ENCODE measurements at places on chromosomes 2 and 18.

DNA sequence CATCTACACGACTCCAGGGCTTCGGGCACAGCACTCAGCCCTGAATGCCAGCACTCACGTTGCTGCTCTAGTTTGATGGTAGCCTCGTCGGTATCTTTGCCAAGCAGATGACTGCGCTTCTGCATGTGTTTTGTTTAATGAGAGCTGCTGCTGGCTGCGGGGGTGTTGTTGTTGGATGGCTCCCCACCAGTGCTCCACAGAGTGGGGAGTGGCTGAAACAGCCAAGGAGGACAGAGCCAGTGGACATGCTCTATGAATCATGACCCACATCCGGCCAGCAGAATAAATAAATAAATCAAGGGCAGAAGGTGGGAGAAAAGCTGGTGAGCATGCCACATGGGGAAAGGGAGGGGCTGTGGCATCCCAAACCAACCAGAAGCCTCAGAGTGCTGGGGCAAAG is 131.2 kb upstream of the SOX11 start:
- DNase-seq, result no peak

DNA sequence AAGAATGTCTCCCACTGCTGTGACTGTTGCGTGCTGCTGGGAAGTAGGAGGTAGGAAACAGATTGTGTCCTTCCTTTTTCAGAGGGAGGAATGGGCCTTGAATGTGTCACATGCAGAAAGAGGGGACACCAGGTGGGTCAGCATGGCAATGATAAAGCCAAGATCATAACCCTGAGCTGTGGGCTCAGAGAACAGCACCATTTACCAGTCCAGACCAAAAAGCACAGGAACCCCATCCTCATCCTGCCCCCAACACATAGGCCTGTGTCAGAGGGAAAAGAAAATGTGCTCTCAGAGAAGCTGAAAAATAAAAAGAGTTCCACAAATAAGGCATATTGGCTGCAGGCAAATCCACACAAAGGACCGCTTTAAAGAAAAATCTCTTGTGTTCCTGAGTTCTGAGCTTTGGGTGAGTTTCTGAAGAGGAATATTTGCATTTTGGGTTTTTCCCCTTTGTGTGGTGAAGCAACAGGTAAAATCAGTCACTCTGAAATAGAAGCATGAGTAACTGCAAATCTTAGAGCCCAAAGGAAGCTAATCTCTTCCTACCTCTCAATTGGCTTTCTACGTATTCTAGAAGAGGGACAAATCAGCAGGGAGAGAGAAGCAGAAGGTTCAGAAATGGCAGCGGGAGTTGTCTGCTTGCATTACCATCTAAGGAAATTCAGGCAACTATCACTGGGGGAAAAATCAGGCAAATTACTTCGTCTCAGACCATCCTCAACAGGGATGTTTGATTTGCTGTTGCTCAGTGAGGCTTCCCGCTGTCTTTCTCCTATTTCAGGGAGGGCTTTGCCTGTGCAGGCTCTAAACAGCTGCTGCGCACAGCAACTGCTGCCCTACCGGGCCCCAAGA is 106.8 kb downstream of the BCL11A start:
- no peak for DNase-seq

- peak; percentile 13 for DNase-seq
These were observed 3.7 kb downstream of the ZFP36L2 start for GRCh38 chr2:43222475-43223309.

- DNase-seq, result no peak
These were observed 158.0 kb upstream of the KLHL14 start for GRCh38 chr18:32930695-32931301.

DNA sequence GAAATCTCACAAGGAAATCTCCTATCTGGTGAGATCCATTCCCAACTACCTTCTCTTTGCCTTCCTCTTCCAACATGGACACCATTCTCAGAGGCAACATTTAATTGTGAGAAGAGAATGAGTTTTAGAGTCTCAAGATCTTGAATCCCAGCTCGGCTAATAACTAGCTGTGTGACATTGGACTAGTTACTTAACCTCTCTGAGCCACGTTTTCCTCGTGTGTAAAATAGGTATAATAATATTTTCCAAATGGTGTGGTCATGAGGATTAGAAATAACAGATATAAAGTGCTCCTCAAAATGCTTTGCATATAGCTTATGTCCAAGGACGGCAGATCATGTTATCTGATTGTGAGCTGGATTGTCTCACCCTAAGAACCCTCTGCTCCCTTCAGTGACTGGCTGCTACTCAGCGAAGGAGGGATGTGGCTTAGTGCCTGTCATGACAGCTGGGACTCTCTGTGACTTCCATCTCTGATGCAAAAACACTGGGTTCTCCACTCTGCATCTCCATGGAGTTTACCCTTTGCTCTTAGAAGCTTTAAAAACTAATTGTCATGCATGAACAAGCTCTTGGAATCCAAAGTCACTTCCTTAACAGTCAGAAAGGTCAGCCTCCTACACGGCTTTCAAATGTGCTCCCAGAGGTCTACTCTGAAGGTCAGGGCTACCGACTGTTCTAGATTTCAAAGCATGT is 38.4 kb upstream of the MRPL19 start:
- no peak for DNase-seq

DNA sequence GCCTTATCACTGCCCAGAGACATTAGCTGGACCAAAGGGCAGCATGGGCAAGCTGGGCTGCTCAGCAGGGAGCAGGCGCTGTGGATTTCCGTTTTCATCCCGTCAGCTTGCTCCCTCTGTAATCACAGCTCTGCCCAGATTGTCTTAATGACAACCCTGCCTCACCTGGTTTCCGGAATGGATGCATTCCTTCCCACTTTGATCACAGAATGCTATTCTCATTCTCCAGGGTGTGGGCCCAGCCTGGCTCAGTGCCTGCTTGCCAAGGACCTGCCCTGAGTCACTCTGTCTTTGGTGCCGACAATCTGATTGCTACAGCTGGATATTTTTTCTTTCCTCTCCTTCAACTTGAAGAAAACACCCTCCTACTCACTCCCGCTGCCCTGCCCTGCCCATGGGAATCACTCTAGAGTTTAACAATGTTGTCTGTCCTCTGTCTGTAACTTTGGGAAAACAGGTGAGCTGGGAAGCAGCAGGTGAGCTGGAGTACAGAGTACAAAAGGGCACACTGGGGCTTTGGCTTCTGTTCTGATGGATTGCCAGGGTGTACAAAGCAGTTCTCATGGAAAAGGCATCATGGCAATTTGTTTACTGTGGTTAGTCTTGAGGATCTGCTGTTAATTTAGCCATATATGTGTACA is 27.2 kb upstream of the FAM136A start:
- no peak for DNase-seq

GRCh38 chr2:50535971-50536759 is 495.8 kb downstream of the NRXN1 start:
- no peak for DNase-seq

DNA sequence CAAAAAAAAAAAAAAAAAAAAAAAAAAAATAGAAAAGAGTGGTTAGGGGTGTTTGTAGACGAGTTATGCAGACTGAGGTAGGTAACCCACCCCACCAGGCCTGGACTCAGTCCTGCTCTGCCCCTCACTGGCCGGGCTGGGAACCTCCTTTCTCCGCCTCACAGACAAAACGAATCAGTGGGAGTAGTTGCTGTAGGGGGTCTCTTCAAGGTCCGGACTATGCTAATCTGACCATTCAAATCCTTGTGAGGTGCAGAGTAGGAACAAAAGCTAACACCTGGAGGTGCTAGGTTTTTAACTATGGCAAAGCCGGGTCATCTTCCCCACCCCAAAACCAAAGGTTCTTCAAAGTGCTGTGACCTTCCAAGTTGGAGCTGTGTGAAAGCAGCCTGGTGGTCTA is 223.7 kb downstream of the SLC4A3 start:
- DNase-seq, result no peak

DNA sequence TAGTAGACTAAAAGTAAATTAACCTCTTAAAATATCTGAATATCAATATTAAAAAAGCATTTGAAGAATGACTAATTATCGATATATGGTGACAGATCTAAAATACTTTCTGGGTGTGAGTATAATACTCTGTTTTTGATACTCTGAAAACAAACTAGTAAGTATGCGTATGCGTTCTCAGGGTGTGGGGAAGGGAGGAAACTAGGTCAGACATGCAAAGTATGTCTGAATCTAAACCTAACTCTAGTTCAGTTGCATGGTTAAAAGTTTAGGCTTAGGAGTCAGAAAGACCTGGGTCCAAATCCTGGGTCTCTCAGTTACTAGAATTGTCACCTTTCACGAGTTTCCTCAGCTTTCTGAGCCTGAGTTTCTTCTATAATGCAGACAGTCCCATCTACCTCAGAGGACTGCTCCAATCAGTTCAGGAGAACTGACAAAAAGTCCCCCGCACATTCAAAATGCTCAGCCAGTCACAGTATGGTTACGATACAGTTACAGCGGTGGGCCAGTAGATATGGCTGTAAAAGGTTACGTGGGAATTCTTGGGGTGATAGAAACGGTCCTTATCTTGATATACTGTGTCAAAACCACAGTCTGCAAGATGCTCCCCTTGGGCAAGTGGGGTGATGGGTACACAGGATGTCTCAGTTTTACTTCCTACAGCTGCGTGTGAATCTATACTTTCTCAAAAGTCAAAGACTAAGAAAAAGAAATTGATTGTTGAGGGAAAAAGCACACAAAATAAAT is 29.2 kb downstream of the UNC50 start:
- peak; percentile 59 for DNase-seq

DNA sequence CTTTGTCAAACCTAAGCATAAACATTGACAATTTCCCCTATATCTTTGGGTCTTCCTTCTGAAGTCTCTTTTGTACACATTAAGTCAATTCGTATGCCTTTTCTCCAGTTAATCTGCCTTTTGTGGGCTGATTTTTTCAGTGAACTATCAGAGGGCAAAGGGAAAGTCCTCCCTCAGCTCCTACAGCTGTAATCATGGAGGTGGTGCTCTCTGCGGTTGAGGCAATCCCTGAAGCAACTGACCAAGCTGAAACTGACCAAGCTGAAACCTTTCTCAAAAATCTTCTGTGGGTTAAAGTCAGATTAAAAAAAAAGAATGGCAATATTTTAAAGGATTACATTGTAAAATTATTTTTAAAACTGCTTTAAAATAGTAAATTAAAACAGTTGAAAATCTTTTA is 105.8 kb upstream of the DNAJC10 start:
- DNase-seq, result no peak

DNA sequence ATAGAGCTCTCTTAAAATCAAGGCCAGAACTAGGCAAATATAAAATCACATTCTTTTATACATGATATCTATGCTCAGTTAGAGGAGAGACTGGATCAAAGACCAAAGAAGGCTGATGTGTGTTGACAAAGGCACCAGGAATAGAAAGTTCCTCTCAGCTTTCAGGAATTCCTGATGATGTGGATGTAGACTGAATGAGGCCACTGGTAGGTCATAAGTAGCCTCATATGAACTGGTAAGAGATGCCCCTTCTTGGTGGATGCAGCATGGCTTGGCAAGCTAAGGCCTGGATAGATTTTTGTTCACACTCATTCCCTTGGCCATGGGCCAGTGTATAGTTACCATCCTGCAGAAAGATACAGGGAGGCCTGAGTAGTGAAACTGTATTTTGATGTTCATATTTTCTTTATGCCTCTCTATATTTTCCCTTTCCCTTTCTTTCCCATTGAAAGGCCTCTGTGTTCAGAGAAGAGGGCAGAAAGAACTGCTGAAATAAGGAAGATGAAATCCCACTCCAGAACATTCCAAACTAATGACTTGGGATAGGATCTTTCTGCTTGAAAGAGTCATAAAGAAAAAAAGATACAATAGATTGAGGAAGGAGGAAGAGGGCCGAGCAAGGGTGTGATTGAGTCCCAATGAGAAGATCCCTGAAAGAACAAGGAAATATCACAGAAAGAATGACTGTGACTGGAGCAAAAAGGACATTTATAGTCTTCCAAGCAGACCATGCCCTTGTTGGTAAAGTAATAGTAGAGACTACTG is 2182.7 kb upstream of the PIK3C3 start:
- DNase-seq, result no peak

DNA sequence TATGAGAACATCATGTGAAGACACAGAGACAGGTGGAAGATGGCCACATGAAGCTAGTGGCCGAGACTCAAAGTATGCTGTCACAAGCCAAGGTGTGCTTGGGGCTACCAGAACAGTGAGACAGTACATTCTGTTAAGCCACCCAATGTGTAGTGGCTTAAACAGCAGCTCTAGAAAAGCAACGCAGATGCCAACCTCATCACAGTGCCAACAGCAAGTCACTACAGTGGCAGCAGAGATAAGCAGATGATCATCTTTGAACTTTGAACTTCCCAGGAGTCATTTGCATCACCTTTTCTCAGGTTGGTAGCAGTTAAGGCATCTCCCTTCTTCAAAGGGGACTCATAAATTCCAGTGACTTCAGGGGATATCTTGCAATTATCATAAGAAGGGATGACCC is 394.4 kb downstream of the LRP1B start:
- no peak for DNase-seq

GRCh38 chr2:59032499-59032898 is 791.4 kb upstream of the FANCL start:
- no peak for DNase-seq

- no peak for DNase-seq
These were observed 60.5 kb upstream of the GALNT5 start for GRCh38 chr2:157196956-157197355.

DNA sequence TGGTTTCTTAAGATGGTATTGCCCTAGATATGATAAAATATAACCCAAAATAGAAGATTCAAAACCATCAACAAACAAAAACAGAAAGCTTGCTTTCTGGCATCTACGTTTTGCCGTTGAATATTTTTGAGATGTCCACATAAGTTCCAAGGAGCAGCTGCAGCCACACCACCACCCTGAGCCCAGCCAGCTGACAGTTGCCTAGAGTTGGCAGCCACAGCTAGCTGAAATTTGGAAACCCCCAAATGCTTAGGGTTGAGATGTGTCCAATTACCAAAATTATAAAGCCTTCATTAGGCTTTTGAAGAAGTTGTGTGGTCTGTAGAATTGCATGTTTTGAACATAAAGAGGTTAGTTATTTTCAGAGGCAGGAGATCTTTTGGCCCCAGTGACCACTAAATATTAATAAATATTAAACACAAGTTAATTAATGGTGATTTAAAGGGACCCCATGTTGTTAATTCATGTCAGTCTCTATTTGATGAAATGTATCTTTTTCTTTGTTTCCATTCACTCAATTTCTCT is 118.1 kb upstream of the DTNA start:
- no peak for DNase-seq

DNA sequence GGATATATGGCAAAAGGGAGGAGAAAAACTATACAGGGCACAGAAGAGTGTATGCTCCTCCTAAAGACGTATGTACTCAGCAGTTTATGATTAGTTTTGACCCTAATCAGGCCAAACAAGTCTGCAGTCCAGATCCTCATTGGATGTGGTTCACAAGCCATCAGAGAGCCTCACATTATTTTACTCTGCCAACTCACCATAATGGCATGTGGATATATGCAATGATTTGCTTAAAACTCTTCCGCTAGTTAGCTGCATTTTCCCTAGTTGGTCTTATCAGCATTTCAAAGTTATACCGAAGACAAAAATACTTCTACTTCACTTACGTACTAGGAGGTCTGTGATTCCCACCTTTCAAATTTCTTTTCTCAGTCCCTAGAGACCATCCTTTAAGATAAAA is 198.4 kb downstream of the CMPK2 start:
- DNase-seq, result no peak

GRCh38 chr2:102664471-102664909 is 45.1 kb downstream of the SLC9A2 start:
- DNase-seq, result no peak

GRCh38 chr2:27240406-27240805 is 22.4 kb downstream of the SLC30A3 start:
- no peak for DNase-seq

Measured in CD4-positive, alpha-beta T cell treated with Interleukin-6 at 100 ng/mL for 8 hours (primary cell).